ENCODE measurements at places on chromosomes 6 and 20.

GRCh38 chr6:6843057-6843627, 254.6 kb downstream of the LY86 start:
- DNase-seq = no peak

- no peak for DNase-seq
These were observed 91.3 kb downstream of the LYRM2 start for GRCh38 chr6:89547281-89547680.

DNA sequence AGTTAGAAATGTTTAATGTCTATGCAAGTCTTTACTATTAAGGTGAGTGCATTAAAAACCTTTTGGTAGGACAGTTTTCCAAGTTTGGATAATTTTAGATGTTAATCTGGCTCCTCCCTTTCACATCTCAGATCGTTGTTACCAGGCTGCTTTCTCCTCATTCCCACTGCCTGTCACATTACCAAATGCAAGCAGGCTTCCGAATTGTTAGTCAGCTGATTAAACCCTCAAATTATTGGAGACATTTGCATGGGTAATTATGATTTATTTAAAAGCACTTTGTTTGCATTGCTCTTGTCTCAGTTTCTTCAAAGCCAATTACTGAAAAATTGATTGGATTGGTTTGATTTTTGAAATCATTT, 816.5 kb downstream of the KIF16B start:
- no peak for DNase-seq

GRCh38 chr6:40391086-40391485, 196.1 kb downstream of the LRFN2 start:
- DNase-seq = no peak

- DNase-seq = no peak
These were observed 2.0 kb upstream of the TAF4 start for GRCh38 chr20:62067547-62068260.

GRCh38 chr6:33689879-33690278, 21.6 kb downstream of the UQCC2 start:
- DNase-seq = no peak

DNA sequence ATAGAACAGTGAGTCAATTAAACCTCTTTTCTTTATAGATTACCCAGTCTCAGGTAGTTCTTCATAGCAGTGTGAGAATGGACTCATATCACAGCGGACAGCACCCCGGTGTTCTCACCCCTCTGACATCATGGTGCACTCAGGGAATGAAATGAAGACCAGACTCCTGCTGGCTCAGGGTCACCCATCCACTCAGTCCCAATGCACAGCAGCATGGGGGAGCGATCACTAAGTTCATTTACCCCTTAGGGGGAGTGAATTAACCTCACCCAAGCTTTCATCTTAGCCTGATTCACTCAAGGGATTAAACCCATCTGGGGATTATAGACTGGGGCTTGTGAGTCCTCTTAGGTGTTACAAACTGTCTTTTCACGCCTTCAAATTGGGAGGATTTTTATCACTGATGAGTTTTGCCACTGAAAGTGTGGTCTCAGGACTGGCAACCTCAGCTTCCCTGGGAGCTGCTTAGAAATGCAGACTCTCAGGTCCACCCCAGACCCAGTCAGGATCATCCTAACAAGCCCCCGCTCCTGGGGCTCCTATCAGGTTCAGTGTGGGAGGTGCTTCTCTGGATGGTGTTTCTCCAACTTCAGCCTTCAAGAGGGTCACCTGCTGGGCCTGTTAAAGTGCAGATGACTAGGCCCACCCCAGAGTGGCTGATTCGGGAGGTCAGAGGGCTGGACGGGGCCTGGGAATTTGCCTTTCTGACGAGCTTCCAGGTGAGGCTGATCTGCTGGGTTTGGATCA, 44.3 kb upstream of the FRMD1 start:
- no peak for DNase-seq

GRCh38 chr6:70129341-70129740, 173.5 kb downstream of the COL9A1 start:
- DNase-seq = no peak

GRCh38 chr20:15535863-15536262, 1037.4 kb downstream of the KIF16B start:
- DNase-seq = no peak

DNA sequence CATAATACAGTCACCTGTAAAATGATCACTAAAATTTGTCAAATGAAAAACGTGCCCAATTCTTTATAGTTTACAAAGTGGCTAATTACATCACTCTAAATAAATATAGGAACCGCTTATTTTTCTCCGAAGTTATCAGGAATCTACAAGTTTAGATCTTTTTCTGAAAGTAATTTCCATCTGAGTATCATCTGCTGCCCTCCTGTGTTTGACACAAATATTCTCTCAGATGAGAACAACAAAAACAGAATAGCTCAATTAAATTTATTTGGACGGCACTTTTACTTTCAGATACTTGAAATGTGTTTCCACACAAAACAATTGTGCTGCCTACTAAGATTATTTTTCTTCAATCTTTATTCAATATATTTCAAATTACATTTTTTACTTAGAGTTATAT, 5.0 kb downstream of the SF3B5 start:
- no peak for DNase-seq

GRCh38 chr6:34791164-34791700, 651 bp upstream of the BLTP3A start:
- DNase-seq = no peak

DNA sequence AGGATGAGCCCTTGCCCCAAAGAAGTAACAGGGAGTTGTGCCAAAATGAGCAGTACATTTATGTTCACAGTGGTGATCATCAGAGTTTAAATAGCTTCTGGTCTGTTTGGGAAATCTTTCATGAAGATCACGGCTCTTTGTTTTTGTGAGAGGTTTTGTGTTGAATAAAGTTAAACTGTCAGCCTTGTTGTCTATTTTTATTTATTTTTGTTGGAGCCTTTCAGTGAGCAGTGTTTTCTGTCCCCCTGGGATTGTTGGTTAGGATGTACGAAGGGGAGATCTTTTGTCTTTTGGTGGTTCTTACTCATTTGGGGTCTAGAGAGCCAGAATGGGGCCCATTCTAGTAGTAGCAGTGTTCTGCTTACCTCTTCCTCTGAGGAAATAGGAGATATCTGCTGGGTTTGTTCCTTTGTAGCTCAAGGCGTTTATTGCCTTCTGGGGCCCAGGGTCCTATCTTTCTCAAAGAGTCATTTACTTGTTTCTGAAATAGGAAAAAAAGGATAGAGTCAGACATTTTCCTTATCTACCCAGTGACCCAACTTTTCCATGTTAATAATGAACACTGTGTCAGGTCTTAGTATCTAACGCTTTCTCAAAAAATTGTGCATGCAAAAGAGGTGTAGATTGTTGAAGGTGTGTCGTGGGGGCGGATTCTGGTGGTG, 157.4 kb downstream of the JARID2 start:
- no peak for DNase-seq

- DNase-seq = no peak
These were observed 715 bp downstream of the SOX12 start for GRCh38 chr20:325889-326644.

GRCh38 chr20:58522666-58523065, 7.5 kb upstream of the APCDD1L start:
- no peak for DNase-seq

DNA sequence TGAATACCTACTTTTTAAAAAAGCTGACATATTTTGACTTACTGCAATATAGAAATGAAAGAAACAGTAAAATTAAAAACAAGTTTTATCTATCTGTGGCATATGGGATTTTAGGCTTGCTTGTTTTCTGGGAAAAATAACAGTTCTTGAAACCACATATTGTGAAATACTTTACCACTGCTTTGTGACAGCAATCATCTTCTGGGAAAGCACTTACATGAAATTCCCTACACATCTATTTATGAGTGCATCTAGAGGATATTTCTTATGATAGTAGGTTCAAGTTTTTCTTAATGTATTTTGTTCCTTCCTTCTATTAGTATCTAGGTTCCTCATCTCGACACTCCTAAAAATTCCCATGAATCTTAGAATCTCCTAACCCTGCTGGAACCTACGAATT, 75.2 kb downstream of the STXBP5 start:
- DNase-seq = no peak

- no peak for DNase-seq
These were observed 159.0 kb downstream of the GMDS start for GRCh38 chr6:2086326-2086965.

GRCh38 chr20:41136680-41137613, at the start of gene PLCG1:
TSS of gene PLCG1 (plus strand) at chr20:41137543. CDS start at chr20:41137642, 99 bp downstream.
- peak; percentile 91 for DNase-seq

DNA sequence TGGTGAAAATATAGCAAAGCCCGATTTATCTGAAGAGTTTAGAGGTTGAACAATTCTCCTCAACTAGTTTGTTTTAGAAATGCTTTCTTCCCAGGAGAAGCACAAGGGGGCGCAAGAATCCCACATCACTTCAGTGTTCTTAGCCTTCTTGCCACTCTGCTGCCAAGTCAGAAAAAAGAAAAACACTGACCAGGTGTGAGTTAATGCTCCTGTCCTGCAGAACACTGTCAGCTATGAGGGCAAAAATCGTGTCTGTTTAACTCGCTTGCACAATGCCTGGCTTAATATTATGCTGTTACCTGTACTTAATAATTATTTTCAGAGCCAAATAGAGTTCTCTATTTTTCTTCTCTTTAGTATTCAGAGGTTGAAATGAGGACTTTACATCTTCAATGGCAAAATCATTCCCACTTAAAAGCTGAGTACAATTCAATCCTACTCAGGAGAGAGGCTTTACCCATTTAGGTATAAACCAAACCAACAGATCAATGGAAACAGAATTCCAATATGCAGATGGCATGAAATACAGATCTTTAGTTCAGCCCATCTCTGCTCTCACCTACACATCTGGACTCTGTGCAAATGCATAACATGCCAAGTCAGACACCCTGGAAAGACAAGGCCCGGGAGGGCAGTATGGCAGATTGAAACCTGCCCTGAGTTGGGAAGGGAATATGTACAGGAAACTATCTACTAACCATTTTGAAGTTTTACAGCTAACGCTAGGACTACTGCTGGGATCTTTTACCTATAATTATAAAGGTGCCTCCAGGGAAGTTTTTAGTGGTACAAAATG, 71.4 kb upstream of the TULP1 start:
- DNase-seq = peak; percentile 17

GRCh38 chr20:61989741-61990140, 75.9 kb downstream of the TAF4 start:
- DNase-seq = no peak

DNA sequence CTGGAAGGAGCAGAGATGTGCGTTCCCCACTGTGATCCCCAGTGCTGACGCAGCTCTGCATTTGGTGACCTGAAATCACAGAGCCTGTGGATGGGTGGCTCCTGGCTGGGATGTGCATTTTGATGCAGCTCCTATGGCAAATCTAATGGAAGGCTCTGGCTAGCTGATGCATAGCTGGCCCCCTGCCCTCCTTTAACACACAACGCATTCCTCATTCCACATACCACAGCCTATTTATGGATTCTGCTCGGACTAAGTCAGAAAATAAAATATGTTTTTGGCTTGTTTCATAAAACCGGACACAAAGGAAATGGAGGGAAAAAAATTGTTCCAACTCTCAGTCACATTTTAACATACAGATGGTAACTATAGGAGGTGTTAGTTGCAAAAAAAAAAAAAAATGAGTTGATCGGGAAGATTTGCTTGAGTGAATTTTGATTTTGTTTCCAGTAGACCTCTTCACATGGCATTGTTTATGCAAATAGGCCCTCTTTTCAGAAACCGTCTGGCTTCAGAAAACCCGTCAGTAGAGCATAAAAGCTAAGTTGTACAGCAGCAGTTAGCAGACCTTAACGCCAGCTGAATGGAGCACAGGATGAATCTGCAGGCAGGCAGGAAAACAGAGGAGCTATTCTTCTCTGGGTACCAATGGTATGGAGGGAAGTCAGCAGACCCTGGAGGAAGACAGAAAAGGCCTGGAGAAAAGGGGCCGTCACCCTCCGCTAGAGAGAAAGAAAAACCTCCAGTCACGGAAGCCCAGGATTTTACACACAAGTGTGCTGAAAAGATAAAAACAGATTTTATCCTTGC, 215.4 kb downstream of the HDGFL1 start:
- no peak for DNase-seq

DNA sequence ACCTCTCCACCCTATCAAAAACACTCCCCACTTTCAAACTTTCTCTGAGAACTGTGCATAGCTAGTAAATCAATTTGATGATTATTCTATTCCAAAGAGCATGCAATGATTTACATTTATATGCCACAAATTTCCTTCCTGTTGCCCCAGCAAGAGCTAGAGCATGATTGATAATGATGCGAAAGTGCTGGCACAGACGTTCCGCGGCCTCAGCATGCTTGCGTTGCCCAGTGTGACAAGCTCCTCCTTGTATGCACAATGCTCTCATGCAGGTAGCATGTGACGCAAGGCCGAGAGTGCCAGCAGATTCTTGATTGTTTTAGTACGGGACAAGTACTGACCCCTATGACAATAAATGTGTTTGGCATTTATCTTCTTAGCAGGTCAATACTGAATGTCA, 696.3 kb upstream of the SLC35B3 start:
- no peak for DNase-seq

- peak; percentile 17 for DNase-seq
These were observed 193.1 kb downstream of the DOK5 start for GRCh38 chr20:54668271-54669039.

- no peak for DNase-seq
These were observed 6.4 kb downstream of the RMND1 start for GRCh38 chr6:151445482-151445881.

DNA sequence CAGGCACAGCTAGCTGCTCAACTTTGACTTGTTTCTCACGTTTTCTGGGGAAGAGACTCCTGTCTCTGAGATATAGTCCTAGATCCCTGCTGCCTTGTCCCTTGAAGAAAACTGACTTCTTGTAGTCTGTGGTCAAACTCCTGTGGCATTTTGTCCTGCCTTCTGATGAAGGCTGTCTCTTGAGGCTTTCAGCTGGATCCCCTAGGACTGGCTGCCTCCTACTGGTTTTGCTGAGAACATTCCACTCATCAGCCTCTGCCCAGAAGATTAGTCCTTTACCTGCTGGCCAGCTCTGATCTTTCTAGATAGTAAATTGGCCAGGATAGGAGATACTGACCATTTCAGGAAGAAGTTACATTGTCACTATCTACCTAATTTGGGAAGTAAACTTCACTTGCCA, 71.9 kb upstream of the CNR1 start:
- DNase-seq = peak; percentile 4

DNA sequence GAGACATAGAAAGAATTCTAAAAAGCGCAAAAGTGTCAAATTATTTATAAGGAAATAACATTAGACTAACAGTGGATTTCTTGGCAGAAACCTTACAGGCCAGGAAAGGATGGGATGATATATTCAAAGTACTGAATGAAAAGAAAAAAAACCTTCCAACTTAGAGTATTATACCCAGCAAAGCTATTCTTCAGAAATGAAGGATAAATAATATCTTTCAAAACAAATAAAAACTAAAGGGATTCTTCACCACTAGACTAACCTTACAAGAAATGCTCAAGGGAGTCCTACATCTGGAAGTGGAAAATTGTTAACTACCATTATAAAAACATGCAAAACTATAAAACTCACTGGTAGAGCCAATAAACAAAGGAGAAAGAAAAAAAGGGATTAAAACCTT, 65.8 kb downstream of the SLC22A2 start:
- DNase-seq = no peak

DNA sequence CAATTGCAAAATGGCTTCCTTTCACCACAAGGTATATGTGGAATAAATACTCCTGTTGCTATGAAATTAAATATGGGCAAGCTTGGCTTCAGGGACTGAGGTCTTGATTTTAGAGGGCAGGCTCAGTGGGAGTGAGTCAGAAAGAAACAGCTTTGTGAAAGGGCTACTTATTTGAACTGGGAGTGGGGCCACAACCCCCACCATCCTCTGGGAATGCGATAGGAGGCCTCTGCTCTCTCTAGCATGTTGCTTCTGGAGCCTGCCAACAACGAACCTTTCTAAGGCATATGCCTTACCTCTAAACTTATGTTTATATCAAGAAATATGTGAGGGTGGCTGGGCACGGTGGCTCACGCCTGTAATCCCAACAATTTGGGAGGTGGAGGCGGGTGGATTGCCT, 149.7 kb downstream of the LRRC1 start:
- no peak for DNase-seq

Data from GM18507 (cell line).